KBM-7 (cell line): ENCODE measurements at places on chromosomes 5 and 9.

DNA sequence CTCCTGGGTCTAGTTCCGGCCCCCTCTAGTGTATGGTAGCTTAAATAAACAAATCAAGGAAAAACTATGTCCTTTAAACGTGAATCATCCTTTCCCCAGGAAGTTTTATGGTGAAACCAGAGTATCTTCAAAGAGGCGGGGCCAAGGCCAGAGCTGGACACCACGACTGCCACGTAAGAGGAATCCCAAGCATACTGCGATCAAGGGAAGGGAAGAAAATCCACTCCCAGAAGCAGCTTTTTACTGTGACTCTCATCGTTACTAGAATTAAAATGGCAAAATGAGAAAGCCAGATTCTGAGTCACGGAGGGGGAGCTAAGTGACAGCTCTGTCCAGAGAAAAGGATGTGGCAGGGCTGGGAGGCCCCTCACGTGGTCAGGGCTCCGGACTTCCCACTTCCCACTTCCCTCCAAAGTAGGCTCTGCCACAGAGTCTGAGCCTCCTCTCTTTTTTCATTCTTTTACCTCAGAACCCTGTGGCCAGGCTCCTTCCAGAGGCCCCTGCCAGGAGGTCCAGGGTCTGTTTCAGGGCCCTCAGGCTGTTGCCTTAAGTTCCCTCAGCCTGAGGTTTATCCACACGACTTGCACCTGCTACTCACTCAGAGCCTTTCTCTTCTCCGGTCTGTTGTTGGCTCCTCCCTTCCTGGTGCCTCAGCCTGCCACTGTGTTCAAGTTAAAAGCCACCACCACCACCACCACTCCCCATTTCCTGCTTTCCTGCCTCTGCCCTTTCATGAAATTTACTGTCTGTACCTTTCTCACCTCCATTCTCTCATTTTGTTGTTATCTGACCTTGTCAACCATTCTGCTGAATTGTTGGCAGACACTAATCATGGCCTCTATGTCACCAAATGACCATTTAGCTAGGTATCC lies 1.4 kb upstream of the GLRX start:
- peak; percentile 80 for DNase-seq

- no peak for DNase-seq
Observed at GRCh38 chr9:107390279-107390678, 99.3 kb downstream of the KLF4 start.

GRCh38 chr9:17878810-17879370 lies 300.0 kb downstream of the SH3GL2 start:
- no peak for DNase-seq

DNA sequence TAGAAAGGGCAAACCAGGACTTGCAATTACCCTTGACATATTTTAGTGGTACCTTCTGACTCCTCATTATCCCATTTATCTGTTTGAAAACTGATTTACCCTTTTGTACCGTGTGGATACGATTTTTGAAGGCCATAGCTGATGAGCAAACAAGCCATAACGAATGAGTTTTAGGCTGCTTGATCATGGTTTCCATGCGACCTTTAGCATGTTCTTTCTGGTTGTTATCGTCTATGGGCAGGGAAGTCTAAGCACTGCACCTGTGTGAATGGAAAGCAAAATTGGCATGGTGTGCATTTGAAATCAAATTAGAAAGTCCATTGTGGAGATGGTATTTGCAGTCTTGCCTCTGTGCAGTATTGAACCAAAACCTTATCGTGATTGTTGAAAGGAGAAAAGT lies 127.7 kb downstream of the TLE4 start:
- no peak for DNase-seq

DNA sequence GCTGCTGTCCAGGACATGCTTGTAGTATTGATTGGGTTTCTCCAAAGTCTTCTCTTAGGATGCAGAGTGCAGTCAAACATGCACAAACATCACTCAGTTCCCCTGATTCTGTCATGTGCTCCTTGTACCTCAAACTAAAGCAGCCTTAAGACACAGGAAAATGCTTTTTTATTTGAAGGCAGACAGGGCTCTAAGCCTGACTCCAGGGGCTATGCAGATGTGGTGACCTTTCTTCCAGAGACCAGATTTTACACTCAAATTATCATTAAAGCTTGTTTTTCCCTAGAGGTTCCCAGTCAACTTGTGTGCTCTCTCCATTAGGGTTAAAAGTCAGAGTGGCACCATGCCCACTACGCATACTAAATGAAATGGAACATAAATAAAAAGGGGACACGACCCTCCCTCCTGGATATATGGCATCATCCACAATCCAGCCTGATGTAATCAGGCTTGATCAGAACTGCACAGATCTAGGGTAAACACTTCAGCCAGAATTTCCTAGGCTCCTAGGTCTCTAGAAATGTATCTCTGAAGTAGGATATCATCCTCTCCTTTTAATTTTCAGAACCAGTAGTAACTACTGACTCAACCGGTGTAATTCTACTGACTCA lies 771.1 kb downstream of the NR2F1-AS1 start:
- DNase-seq: no peak

GRCh38 chr5:35477911-35478310 lies 139.8 kb upstream of the SPEF2 start:
- no peak for DNase-seq
